NCI-H187 (cell line): ENCODE measurements at places on chromosomes 2 and 18.
A peak's percentile ranks its signal among the peaks of the same experiment; 100 is the strongest.

DNA sequence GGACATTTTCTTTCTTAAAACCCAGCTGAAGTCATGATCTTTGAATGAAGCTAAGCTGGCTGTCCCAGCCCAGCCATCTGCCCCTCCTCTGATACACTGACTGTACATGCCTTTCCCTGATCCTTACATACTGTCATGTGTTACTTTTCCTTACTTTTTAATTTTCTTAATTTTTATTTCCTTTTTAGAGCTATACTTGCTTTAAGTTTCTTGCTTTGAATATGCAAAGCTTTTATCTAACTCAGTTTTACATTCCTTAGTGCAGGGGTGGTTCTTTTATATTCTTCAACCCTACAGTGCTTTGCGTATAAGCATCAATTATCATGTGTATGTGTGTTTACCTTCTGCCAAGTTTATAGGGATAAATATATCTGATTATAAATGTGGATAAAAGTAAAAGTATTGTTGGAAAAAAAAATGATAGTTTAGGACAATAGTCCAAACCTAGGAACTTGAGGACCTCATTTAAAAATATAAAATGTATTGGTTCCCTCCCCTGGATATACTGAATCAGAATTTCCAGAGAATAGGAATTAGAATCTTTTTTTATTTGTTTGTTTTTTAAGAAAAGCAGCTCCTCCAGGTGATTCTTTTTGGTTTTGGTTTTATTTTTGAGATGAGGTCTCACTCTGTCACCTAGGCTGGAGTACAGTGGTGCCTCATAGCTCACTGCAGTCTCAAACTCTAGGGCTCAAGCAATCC, 17.8 kb downstream of the DDX1 start:
- no peak for DNase-seq

DNA sequence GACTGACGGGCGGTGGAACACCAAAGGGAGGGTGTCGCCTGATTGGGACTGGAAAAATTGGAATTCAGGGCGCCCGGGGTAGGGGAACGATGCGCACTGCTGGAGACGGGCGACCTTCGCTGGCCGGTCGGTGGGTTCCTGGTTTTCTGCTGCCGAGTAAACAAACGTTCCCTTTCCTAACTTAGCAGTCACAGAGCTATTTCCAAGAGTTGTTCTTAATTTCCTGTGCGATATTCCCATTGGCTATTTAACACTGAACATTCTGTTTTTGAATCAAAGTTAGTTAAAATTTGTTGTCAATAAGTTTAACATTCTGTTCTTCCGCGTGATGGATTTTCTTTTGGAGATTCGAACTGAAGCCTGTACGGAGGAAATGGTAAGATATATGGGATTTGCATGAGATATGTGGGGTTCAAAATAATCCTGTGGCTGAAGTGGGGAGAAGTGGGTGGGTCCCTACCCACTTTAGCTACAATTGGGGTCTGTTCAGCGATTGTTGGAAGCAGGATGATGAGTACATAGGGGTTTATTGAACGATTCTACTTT, 862 bp downstream of the C18orf54 start:
- DNase-seq, result no peak

GRCh38 chr2:96144481-96145035, 682 bp downstream of the DUSP2 start:
- no peak for DNase-seq

GRCh38 chr2:44392338-44392943, 30.7 kb downstream of the CAMKMT start:
- DNase-seq, result peak; percentile 19

GRCh38 chr2:212414767-212415211, 123.8 kb downstream of the ERBB4 start:
- DNase-seq, result no peak

DNA sequence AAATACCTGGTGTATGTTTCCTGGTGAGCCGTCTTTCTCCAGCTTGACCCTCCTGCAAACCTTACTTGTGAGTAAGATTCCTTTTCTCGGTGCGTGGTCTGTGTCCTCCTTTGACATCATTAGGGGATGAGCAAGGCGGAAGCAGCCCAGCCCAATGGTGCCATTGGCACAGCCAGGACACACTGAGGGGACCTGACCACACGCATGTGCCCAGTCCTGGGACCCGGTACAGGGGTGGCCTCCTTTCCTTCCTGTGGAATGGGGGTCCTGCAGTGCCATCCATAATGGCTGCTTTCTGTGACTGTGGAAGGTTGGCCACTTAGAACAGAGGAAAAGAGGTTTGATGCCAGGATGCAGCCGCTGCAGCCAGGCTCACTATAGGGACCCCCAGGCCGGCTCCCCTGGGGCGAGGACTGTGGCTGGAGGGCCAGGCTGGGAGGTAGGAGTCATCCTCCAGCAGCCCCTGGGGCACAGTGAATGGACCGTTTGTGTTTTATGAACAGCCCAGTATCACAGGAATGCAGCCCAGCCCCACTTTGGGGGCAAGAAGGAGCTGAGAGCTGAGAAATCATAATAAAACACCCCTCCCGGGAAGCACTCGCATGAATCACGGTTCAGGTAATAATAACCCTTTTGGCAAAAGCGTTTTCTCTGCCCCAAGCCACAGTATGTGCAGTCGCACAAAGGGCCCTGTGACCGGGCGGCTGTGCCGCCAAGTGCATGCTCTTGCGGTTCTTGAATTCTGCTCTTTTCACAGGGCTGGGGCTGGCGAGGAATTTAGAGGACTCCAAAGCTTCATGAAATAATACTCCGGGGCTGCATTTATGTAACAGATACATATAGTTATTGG, 73.2 kb downstream of the ASB1 start:
- DNase-seq, result no peak

- no peak for DNase-seq
Observed at GRCh38 chr2:173550143-173550542, 195.5 kb downstream of the CDCA7 start.

DNA sequence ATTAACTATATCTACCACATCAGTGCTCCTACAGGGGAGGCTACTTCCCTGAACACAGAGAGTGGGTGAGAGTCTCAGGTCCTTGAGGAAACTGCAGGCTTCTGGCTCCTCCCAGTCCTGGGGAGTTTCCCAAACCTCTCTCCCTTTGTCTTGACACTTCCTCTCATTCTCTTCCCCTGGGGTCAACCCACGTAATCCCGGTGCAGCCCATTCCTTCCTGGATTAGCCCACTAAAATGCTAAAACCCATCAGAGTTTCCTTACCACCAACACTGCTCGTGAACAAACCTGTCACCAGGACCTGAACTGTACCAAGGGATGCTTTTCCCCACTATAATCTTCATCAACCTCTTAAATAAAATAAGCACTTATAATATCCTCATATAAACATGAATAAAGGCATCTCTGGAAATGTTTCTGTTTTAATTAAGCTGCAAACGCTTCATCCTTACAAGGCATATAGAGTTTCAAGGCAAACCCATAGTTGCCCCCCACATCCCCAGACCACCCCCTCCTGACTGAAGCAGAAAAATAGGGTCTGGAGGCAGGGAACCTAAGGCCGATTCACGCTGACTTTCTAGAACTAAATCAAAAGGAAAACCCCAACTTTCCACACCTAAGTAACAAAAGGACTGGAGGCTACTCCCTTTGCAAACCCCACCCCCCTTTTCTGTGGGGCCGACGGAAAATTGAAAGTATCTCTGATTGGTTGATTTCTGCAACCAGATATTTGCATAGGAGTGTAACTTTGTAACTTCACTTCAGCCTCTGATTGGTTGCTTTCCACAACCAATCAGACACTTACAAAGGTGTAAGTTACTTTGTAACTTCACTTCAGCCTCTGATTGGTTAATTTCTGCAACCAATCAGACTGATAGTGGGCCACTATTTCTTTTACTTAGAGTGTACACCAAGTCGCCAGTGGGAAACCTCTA, 19.0 kb downstream of the TMSB10 start:
- DNase-seq, result no peak

- DNase-seq, result no peak
Observed at GRCh38 chr2:102672107-102672776, 52.9 kb downstream of the SLC9A2 start.

DNA sequence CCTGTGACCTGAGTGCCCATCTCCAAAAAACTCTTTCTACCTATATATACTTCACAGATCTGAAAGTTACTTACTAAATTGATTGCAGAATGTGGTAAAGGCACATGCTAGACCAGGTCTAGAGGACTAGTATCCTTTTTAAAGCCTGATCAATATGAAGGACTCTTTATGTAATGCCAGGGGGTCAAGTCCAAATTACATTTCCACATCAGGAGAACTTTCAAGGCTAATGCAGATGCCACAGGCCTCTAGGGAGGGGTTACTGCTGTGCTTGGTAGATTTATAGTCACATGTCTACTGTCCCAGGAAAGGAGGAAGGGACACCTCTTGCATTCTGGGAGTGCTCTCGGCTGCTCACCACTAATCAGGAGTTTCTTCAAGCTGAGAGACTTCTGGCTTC, 118.4 kb upstream of the NOSTRIN start:
- no peak for DNase-seq

DNA sequence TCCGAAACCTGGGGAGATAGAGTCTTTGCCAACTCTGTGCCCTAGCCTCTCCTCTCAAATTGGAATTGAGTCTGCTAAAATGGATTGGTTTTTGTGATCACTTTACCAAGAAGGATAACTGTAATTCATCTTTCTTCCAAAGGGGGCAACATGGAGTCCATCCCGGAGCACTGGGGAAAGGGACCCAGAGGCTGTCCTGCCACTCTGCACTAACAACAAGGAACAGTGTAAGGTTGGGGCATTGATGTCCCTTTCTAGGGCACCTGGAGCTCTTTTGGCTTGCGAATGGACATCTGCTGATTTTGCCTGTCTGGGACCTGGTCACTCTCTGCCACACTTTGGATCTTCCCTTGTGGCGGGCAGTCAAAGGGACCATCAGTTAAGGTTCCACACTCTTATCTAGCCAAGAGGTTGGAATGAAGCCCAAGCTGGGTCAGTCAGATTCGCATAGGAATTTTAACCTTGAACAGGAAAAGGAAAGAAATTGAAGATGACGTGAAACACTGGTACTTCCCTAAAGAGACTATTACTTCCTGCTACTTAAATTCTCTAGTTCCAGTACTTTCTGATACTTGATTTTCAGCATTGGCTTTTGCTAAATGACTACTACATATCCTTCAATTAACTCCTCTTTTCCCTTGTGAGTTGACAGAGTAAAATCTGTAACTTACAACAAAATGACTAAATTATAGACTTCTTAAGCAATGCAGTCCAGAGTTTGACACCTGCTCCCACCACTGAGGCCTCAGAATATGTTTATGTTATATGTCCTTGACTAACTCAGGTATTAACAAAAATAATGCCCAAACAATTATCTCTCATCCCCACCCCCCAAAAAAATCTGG, 64.7 kb upstream of the KLF7 start:
- no peak for DNase-seq

DNA sequence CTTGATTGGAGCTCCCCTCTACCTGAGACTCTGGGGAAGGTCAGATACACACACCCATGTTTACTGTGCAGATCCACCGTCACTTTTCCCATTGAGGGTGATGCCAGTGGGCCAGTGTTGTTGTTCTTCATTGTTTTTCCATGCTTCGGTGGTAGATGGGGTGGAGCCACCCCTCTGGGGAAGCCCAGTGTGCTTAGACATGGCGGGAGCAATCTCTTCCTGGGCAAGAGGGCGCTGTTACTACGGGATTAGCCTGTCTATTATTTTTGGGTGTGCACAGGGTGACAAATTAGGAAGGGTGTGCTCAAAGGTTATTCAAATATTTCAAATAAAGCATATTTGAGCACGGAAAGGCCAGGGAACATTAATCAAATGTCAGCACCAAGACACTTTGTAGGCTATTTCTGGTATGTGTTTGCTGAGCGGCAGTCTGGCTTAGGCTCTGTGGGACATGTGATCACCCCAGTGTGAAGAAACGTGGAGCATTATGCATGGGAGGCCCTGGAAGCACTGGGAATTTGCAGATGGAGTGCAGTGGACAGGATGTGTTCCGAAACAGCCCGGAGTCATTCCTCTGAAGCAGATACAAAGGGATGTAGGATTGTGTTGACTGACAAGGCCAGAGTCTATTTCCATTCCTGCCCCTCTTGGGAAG, 34.8 kb upstream of the SMIM21 start:
- DNase-seq, result no peak

GRCh38 chr18:42860011-42860410, 255.5 kb downstream of the RIT2 start:
- no peak for DNase-seq

DNA sequence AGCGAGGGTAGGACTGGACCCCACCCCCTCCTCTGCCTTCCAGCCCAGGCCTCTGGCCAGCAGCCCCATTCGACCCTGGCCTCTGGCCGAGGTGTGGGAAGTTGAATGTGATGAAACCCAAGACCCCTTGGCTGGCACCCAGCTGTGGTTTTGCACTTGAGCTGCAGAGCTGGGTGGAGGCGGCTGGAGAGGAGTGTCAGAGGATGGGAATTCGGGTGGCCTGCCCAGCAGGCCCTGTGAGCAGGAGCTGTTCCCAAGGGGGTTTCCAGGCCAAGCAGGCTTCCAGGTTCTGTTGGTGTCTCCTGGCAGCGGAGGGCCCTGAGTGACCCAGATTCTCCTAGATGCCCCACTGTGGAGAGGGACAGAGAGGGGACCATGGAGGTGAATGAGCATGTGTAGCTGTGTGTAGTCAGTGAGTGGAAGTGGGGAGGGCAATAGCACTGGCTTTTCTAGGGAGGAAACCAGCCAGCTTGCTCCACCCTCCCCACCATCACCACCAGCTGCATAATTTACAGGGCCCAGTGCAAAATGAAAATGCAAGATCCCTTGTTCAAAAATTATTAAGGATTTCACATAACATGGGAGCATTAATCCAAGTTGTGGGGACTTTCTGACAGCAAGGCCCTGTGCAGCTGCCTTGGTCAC, 172.2 kb upstream of the HAAO start:
- DNase-seq, result no peak

DNA sequence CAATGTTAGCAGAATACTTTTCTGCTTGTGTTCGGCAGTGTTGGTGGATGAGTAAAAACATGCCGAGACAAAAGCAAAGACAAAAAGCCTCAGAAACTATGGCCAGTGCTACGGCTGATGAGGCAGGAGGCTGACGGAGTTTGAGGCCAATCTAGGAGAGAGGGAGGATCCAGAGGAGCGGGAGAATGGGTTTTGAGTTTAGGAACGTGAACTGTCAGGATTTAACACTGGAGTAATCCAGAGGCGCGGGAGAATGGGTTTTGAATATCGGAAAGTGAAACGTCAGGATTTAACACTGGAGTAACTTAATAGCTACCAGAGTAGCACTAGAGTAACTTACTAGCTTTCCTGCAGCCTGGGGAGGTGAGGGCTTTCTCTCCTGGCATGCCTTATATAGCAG, 37.4 kb downstream of the LYPD6B start:
- DNase-seq, result no peak

DNA sequence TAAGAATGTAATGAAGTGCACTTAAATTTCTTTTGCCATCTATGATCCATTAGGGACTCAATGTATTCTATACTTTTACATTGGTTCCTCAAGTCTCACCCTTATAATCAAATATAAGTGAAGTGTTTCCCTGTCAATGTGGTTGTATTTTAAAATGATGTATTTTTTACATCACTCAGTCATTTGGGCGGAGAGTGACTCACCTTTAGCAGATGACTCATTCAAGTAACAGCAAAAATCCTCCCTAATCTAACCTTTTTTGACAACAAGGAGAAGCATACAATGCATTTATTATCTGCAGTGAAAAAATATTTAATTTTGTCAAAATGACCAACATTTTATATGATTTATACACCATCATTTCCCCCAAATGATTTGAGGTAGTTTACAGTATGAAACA, 94.4 kb downstream of the FANCL start:
- no peak for DNase-seq

GRCh38 chr2:162769066-162769465, 69.5 kb downstream of the KCNH7 start:
- no peak for DNase-seq
